Endothelial cell of coronary artery (primary cell): ENCODE measurements at places on chromosomes 3 and 15. TPM values are rescaled to one million over a fixed set of nuclear protein-coding genes. Genes with fewer than 3 reads are reported as not detected.

SLC26A6 gene
- total RNA-seq = 10.6 and 23.9 TPM in 2 replicates

CHRFAM7A gene
- 2.7 and 2.9 TPM in 2 replicates for total RNA-seq

BNC1 gene
- total RNA-seq = 10.3 and 17.0 TPM in 2 replicates

SLC15A2 gene
- 0.09 and 0.75 TPM in 2 replicates for total RNA-seq

GOLGA6B gene
- not detected in 2 replicates for total RNA-seq

GLDN gene
- 0.09 TPM in 1 of 2 replicates, not detected in the other for total RNA-seq

FAM107A gene
- total RNA-seq = 4.5 and 5.4 TPM in 2 replicates

CPNE9 gene
- not detected in 2 replicates for total RNA-seq

GP5 gene
- total RNA-seq = 0.09 TPM in 1 of 2 replicates, not detected in the other

RTP1 gene
- not detected in 2 replicates for total RNA-seq

PRRT3 gene
- 0.72 and 0.94 TPM in 2 replicates for total RNA-seq

CAPN3 gene
- 0.28 and 0.36 TPM in 2 replicates for total RNA-seq

TRPM1 gene
- total RNA-seq = 0.19 and 0.27 TPM in 2 replicates

SLC24A5 gene
- not detected in 2 replicates for total RNA-seq

CHRM5 gene
- under 0.01 TPM in 1 of 2 replicates, not detected in the other for total RNA-seq

NAALADL2 gene
- 2.9 and 3.0 TPM in 2 replicates for total RNA-seq

SUSD5 gene
- total RNA-seq = 1.9 and 4.4 TPM in 2 replicates

SLC6A1 gene
- 0.19 TPM in 1 of 2 replicates, not detected in the other for total RNA-seq

TLR9 gene
- total RNA-seq = not detected in 2 replicates
